ENCODE measurements at places on chromosomes 12 and 14. TPM values are rescaled to one million over a fixed set of nuclear protein-coding genes. Genes with fewer than 3 reads are reported as not detected.

Gene CLEC4E
- total RNA-seq, result not detected

Gene COQ5
- total RNA-seq, result 28.9 TPM

Gene GLIPR1
- total RNA-seq, result 1.1 TPM

Gene APOF
- not detected for total RNA-seq

Gene SLC25A47
- total RNA-seq, result not detected

Gene C12orf54
- total RNA-seq, result not detected

Gene LRRC43
- 0.81 TPM for total RNA-seq
